ENCODE measurements at places on chromosomes 12 and 14.

DNA sequence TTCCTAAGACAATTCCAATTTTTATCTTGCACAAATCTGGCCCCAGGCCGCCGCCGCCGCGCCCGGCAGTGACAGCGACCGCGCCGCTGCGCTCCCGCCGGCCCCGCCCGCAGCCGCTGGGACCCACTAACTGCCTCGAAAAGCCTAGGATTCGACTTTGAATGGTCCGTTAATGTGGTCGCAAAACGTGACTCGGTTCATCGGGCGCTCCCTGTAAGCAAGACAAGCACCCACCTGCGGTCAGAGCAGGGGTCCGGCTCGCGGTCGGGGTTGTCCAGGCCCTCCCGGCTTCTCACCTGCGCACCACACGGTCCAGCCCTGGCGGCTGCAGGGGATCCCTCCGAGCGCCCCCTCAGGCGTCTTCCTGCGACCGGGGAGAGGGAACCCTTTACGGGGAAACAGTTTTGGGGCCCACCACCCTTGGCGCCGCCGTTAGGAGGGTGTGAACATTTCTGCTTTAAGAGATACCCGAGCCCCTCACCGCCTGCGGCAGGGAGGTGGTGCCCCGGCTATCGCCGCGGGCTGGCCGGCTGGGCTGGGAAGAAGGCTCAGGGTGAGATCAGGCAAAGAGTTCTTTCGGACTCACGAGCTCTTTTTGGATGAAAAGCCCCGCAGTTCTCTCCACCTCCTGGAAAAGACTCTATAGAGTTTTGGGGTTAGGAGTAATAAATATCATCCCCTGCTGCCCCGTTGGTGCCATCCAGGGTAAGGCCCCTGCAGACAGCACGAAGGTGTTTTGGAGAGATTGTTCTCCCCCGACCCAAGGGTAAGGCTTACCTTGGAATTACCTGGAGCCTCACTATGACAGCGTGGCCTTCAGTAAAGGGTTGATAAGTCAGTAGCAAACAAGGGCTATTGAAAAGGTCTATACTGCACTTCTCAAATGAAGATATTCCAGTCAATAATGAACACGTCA lies 13.6 kb upstream of the FOXJ2 start:
- peak; percentile 53 for DNase-seq

GRCh38 chr14:60346706-60347105 lies 97.7 kb downstream of the PPM1A start:
- DNase-seq = no peak

DNA sequence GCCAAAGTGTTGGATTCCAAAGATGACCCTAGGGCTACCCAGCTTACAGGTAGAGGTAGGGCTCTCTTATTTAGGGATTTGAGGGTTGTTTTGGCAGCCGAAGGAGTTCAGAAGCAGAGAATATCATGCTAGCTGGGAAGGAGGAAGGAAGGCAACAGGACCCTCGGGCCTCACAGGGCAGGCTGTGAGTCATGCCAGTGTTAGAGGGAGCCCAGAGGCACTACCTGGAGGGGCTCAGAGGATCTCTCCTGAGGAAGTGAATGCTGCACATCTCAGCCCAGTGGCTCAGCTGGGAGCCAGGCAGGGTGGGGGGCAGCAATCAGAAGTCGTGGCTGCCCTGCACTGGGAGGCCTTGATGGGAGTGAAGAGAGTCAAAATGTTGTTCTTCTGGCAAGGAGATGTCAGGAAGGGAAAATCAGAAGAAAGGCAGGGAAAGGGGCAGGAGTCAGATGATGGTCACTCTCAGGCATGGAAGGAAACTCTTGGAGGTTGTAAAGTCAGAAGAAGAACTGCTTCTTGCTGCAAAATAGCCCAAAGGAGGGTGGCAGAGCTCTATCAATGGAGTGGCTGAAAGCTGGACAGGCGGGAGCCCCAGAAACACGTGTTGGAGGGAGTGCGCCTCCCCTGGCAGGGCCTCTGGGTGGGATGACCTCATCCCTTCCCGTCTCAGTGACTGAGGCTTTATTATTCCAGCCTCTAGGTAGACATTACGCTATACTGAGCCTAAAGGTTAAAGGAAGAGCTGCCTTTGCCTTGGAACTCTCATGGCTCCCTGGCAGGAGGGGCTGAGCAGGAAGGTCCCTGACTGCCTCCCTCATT lies 141.3 kb downstream of the SMOC1 start:
- no peak for DNase-seq

DNA sequence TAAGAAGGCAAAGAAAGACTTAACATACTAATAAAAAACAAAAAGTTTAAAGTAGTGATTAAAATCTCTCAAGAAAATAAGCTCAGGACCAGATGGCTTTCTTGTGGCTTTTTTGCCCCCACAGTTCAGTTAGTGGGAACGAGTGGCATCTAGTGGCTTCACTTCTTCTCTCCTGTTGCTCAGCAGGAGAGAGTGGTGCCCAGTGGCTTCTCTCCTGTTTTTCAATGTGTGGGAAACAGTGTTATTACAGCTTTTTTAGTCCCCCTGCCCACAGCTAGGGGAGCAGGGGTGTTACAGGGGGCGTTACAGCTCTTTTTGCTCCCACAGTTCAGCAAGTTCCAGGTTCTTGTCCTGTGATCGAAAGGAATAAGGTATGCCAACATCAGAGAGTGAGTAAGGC lies 135.2 kb downstream of the RERGL start:
- DNase-seq = no peak

- no peak for DNase-seq
These were observed 143.5 kb downstream of the SCARB1 start for GRCh38 chr12:124720004-124720680.

DNA sequence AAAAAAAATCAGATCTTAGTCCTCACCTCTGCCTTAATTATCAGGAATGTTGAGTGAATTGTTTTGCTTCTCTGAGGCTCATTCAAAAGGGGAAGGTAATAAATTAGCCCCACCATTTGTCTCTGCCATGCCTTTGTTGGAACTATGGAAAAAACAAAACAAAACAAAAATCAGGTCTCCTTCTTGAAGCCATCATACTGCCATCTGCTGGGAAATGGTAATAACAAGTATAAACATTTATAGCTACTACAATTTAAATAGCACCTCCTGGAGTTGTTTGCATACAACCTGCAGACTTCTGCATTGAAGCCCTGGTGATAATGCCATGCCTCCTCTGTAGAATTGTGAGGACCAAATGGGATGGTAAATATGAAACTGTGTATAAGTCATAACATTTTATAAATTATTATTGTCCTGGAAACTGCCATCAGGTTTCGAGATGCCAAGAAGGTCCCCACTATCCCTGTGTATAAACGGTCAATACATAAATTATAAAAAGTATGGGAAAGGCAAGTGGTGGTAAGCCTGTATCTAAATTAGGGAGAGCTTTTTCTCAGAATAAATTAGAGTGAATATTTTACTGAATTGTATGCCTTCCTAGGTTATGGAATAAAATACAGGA lies 87.2 kb upstream of the FGD4 start:
- peak; percentile 36 for DNase-seq

DNA sequence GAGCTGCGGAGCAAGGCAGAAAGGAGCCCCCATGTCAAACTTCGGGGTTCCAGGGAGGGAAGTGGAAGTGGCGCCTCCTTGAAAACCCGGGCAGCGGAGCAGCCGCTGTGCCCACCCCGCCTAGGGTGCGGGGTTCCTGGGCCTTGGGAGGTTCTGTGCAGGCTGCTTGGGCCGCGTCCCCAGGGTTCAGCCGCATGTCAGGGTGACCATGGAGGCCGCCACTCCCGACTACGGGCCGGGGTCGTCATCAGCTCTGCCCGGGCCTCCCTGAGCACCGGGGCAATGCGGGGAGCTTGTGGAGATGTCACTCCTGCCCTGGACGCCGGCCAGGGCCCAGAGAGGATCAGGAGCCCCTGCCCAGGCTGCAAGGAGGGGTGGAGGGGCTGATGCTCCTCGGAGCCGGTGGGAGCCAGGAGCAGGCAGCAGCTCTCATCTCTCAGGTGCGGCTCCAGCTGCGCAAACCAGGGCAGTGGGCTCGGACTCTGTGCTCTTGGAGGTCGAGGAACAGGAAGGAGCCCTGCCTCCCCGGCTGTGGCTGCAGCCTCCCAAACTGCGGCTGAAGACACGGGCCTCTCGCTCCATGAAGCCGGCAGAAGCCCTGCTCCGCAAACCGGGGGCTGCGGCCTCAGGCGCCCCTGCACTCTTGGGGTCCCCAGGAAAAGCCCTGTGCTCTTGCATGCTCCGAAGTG lies 1286.5 kb downstream of the TMEM121 start:
- no peak for DNase-seq

GRCh38 chr12:27142101-27142721 lies 59.8 kb upstream of the C12orf71 start:
- DNase-seq = peak; percentile 41

DNA sequence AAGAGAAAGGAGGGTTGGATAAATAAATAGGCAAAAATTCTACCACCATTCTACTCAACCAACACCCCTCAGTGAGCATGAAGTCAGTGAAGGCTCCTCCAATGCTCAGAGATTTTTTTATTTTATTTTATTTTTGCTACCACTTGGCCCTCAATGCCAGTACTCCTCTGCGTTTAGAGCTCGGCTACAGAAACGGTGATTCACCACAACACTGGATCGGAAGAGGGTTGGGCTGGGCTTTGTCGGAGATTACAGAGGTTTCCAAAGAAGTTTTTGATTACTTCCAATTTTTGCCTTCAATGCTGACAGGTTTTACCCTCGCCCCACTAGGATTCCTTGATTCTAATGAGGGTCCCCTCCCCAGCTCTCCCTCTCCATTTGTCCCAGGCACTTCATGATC lies 1027.2 kb upstream of the TMEM132C start:
- no peak for DNase-seq

GRCh38 chr12:6342140-6342889 lies 439 bp upstream of the TNFRSF1A start:
- no peak for DNase-seq

DNA sequence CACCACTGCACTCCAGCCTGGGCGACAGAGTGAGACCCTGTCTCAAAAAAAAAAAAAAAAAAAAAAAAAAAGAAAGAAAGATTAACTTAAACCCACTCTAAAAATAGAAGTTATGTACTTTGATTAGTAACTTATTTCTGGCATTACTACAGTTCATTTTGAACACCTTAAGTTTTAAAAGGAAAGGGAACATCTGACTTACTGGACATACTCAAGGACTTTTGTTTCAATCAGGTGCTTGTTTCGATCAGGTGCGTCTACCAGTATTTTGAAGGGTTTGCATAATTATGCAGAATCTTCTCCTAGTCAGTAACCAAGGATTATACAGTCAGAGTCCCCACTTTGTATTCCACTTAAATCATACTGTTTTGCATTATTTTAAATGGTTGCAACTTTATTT lies 105.6 kb downstream of the DERA start:
- DNase-seq = no peak

GRCh38 chr14:75259510-75259855 lies 19.1 kb upstream of the FOS start:
- DNase-seq = no peak

DNA sequence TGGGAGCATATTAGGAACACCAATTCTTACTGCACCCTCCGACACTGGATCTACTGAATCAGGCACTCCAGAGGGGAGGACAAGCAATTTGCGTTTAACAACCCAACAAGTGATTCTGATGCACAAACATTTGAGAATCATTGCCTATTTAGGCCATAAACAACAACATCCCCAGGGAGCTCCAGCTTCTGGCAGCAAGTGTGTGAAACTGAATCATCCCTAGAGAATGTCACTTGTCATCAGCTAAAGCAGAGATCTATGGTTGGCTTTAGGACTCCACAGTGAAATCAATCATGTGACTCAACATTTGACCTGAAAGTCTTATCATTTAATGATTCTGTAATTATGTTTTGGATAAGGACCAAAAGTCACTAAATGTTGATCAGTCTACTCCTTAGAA lies 505.0 kb upstream of the FLRT2 start:
- no peak for DNase-seq

GRCh38 chr12:24231298-24231697 lies 281.8 kb upstream of the SOX5 start:
- no peak for DNase-seq

DNA sequence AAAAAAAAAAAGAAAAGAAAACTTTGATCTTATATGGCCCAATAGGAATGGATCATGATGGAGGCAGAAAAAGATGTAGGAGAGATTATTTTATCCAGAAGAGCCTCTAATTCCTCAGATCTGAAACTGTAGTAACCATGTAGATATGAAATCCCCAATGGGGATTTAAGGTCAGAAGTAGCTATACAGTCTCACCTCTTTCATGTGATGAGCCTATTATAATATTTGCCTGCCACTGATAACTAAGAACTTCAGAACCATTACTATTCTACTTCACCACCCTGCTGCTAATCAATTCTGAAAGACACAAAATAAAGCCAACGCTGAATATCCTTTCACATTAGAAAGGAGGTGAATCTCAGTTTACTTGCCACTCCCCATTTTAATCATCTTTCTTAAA lies 29.3 kb downstream of the BAZ1A start:
- DNase-seq = no peak

- no peak for DNase-seq
These were observed 13.9 kb upstream of the VRK1 start for GRCh38 chr14:96783043-96783914.

GRCh38 chr12:92404921-92405320 lies 259.3 kb upstream of the BTG1 start:
- DNase-seq = no peak

- no peak for DNase-seq
These were observed 129.9 kb upstream of the FRMD6 start for GRCh38 chr14:51521764-51522163.

DNA sequence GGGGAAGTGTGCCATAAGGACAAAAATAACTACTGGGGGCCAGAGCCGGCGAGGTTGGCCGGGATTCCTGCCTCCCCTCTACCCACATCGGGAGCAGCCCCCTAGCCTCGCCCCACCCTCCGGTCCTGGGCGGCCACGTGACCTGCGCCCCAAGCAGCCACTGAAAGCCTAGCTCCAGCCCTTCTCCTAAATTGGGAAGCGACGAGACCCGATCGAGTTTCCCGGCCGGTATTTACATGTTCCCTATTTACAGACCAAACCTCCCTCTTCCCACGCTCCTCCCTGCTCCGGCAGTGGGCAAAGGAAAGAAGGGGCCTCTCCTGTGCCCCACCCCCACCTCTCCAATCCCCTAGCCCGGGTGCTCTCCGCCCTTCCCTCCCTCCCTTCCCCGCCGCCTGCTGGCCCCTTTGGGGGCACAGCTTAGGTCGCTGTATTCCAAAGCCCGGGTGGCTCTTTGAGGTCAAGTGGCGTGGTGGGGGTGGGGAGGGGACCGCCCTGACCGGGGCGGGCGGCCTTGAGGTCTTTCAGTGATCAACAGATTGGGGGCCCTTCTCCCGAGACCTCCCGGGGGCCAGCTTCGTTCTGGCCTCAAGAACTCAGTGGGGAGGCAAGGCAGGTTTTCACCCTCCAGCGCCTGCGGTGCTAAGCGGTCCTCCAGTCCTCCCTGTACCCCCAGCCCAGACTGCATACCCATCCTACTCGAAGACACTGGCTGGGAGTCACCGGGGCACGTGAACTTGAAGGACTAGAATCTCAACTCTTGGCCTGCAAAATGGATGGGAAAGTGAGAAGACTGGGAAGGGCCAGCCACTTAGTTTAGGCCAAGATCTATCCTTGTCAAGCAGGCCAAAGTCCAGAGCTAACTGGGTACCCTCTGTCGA lies 6.3 kb upstream of the CTDSP2 start:
- no peak for DNase-seq
